Stimulated activated CD8-positive, alpha-beta memory T cell treated with anti-CD3 and anti-CD28 coated beads, Interleukin-12 subunit alpha, Interleukin-12 subunit beta, amount 100 ng/mL, for 1 hour (primary cell): ENCODE measurements at places on chromosomes 1 and 21.

- DNase-seq, result no peak
These were observed 33.5 kb upstream of the ACTRT2 start for GRCh38 chr1:2987773-2988172.

- DNase-seq, result no peak
These were observed 420.9 kb downstream of the PRDM2 start for GRCh38 chr1:14120895-14121294.

GRCh38 chr1:248404024-248404423, 1.2 kb downstream of the OR2T1 start:
- no peak for DNase-seq

DNA sequence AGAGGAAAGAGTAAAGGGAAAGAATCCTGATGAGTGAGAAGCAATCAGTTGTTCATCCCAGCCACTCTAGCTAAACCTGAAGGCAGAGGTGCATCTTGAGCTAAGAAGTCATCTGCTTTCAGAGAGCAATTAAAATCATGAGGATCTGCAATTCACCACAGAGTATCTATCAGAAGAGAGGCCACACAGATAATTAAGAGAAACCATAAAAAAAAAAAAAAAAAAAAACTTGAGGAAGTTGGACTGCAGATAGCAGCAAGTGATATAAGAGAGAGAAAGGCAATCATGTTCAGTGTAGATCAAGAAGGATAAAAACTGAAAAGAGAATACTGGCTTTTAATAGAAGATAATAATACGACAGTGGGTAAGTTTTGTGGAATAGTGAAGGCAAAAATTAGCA, 17.7 kb downstream of the FOXJ3 start:
- DNase-seq, result no peak

DNA sequence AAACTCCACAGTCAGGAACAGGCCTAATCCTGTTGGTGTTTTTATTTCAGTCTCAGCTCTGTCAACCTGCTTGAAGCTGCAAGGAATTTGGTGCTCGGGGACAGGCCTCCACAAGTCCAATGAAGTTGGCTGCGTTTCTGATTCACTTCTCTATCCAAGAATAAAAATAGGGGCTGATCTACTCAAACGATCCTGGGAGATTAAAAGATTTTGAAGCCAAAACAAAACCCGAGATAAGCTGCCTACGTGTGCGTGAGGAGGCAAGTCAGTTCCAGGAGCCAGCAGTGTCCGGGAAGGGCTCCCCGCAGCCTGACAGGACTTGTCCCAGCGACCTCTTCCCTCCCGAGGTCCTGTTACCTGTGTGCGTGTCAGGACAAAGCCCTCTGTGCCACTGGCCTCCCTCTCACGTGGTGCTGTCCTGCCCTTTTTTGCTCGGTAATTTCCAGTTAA, 98.0 kb downstream of the ETS2 start:
- DNase-seq, result no peak

DNA sequence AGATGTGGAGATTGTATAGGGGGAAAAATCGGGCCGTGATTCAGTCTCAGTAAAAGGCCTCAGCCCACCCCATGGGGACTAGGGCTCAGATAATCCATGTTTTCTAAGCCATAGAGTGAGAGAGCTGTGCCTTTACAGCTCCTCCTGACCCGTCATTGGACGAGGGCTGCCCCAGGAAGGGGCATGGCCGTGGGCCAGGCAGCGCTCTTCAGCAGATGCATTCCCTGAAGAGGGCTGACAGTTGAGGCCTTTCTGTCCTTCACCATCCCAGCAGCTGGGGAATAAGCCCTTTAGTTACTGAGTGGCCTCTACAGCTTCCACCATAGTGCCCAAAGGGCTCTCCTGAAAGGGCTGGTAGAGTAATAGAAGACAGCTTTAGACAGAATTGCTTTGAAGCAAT, 57.2 kb downstream of the ST3GAL3 start:
- DNase-seq, result no peak

DNA sequence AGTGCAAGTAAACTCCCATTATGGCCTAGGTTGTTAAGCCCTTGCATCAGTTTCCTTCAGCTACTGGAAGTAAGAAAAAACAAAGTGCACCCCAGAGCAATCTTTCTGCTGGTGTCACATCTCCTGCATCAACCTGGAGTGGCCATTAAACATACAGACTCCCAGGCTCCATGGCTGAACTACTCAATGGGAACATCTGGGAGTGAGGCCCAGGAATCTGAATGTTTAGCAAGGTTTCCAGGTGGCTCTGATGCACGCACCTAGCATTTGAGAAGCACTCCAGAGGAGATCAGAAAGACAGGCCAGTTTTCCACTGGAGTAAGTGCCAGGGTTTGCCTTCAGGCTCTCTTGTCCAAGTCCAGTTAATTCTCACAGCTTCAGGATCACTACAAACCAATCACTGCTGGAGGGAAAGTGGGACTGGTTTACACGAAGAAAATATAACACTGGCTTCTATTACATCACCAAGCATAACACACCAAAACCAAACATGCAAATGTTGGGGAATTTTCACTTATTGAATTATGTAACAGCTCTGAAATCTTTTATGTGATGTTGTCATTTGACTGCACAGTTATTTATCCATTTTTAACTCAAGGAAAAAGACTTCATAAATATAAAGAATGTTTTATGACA, 22.3 kb upstream of the ABCA4 start:
- DNase-seq, result no peak

- no peak for DNase-seq
These were observed 323.5 kb downstream of the ZNF326 start for GRCh38 chr1:90318431-90318830.

- DNase-seq, result no peak
These were observed 15.6 kb downstream of the PDE9A start for GRCh38 chr21:42669041-42669440.

DNA sequence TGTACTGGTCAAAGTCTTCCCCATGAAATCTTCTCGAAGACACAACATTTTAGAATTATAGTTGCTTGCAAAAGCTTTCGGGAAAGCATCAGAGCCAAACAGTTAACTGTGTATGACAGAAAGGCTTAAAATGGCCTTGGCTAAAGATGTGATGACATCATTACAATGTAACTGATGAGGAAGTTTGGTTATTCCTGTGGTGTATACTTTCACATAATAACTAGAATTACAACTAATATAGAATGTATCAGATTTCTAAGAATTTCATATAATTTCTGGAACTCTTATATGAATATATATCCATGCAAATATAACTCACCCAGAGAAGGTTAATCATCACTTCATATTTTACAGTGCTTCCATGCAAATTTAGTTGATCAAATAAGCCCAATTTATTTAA, 8.4 kb downstream of the TP73 start:
- DNase-seq, result no peak

DNA sequence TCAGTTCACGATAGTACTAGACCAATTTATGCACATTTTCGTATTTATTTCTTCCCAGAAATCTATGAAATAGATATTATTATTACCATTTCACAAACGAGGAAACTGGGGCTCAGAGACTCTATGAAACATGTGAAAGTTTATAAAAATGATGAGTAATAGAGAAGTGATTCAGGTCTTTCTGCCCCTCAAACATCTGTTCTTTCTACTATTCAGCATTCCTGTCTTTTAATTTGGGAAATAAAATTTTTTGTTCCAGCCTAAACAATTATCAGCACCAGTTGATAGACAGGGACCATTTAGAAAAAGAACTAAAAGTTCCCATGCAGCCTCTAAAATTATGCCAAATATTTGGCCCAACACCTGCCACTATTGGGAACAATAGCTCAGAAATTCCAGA, 585.1 kb downstream of the PTPRC start:
- DNase-seq, result no peak

GRCh38 chr1:1616045-1616790, 918 bp downstream of the MIB2 start:
- DNase-seq, result no peak

DNA sequence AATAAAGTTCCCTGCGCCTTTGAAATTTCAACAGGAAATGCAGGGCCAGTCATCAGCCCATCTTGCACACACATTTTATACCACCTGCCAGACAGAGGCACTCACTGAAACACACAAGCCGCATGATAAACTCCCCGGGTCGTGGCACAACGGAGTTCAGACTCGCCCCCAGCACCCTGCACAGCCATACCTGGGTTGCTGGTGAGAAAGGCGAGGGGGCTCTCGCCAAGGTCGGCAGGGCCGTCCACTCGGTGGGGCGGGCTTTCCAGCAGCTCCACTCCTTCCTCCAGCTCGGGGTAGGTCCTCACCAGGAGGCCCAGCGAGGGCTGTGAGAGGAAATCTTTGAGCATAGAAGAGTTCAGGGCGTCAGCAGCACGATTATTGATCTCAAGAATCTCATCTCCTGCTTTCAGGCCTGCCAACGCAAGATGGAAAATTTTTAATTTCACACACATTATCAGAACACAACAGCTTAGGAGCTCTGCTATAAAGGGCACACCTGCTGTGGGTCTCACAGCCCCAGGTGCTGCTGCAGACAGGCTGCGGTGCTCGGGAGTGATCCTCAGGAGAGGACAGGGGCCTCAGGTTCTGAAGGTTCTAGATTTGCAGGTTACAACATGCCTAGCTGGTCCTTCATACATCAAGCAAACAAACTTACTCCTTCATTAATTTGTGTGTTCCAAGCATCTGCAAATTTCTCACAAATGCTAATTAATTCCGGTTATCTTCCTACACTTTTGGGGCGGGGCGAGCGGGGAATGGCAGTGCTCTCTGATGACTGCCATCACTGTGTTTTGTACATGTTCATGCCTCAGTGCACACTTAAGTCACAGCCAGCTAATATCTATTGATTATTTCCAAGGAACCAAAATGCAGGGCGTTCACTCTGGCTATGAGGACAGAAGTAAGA, 144.2 kb upstream of the KRTAP19-8 start:
- DNase-seq, result no peak

- DNase-seq, result no peak
These were observed 692 bp upstream of the RALGPS2 start for GRCh38 chr1:178724376-178724727.

DNA sequence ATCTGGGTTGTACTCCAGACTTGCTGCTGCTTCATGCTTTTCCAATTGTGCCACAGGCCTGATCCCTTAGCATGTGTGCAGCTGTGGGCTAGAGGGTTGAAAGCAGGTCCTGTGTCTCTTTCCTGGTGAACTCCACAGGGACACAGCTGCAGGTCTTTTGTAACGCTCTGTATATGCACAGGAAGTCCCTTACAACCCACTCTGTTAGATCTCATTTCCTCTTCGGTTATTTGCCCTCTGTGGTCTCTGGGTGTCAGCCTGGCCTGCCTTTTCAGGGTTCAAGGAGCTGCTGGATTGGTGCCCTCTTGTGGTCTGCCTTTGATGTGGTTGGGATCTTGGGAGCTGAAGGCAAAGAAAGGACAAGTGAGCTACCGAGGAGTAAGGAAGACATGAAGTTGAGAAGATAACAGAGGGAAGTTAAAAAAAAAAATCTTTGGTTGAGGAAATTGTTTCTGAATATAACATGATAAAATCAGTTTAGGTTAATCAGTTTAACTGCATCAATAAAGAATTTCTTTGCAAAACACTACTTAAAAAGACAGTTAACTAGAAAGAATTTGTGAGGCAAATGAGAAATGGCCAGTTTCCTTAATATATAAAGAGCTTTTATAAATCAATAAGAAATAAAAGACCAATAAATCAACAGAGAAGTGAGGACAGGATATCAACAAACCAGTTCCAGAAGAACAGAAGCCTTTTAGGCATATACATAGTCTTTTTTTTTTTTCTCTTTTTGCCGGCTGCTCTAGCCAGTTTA, 44.1 kb downstream of the UCK2 start:
- DNase-seq, result no peak

- no peak for DNase-seq
These were observed 81.7 kb downstream of the ARID4B start for GRCh38 chr1:235246022-235246948.

DNA sequence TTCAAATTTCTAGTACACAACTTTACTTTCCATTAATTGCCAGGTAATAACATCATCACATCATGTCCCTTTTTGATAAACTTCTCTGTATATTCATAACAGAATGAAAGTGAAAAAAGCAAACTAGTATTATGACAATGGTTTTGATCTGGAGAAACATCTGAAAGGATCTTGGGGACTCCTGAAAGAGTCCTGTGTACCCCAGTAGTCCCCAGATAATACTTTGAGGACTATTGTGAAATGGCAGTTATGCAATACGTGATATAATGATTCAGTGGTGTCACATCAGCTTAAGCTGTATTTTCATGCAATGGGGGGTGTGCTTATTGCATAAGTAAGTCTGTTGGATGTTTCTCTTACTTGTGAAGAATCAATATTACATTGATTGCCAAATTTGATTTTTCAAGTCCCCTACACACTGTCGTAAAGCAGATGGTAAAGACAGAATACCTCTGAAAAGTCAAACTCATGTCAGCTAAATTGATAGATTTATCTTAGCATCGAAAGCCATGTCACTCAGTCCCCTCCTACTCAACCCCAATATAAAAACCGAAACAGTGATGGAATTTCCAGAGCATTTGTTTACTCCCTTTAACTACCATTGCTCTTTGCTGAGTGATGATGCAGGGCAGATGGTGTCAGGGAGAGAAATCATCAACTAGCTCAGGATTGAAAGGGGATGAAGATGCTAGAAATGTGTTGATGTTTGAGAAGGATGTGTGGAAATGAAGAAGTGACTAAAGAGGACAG, 146.7 kb upstream of the C1orf105 start:
- no peak for DNase-seq

- DNase-seq, result no peak
These were observed 15.7 kb downstream of the PTPN22 start for GRCh38 chr1:113855630-113856400.

GRCh38 chr1:89965193-89965768, 29.6 kb upstream of the ZNF326 start:
- no peak for DNase-seq

DNA sequence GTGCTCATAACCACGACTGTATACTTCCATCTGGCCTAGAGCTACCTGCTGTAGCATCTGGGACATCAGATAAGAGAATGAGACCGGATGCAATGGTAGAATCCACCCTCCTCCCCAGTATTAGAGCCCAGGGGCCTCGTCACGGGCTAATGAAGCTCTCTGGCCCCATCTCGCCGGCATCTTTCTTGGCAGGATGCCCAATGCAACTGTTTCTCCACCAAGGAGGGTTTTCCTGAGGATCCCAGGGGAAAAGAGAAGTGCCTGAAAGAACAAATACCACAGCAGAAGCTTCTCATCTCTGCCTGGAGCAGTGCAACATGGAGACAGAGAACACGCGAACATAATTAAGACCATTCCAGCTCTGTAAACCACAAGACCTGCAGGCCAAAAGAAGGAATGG, 80.0 kb downstream of the VWA5B1 start:
- DNase-seq, result no peak

GRCh38 chr1:56034847-56035481, 544.4 kb downstream of the PLPP3 start:
- DNase-seq, result no peak

GRCh38 chr1:62052946-62053345, 141.7 kb upstream of the L1TD1 start:
- no peak for DNase-seq

- DNase-seq, result no peak
These were observed 191.9 kb downstream of the AK5 start for GRCh38 chr1:77473690-77474089.

- DNase-seq, result no peak
These were observed 5.0 kb downstream of the LRRC41 start for GRCh38 chr1:46298387-46298786.

- DNase-seq, result no peak
These were observed 17.6 kb downstream of the CTPS1 start for GRCh38 chr1:40997096-40997495.

GRCh38 chr1:46246548-46247435, 771 bp upstream of the RAD54L start:
- DNase-seq, result peak; percentile 16
